ENCODE measurements at places on chromosomes 1 and 21. TPM values are rescaled to one million over a fixed set of nuclear protein-coding genes. Genes with fewer than 3 reads are reported as not detected.
A peak's percentile ranks its signal among the peaks of the same experiment; 100 is the strongest.

DNA sequence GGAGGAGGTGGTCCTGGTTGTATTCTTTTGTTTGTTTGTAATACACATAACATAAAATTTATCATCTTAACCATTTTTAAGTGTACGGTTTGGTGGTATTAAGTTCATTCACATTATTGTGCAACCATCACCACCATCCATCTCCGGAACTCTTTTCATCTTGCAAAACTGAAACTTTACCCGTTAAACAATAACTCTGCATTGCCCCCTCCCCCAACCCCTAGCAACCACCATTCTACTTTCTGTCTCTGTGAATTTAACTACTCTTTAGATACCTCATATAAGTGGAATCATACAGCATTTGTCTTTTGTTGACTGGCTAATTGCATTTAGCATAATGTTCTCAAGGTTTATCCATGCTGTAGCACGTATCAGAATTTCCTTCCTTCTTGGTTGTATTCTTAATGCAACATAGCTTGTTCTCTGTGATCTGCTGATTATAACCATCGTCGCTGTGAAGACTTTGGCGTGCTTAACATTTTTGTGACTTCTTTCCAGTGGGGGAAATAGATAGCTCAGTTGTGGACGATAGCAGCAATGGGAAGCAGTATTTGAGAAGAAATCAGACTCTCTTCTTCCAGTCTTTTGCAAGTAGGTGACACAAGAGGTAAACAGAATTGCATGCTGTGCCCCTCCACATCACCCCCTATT is 117.5 kb upstream of the HOOK1 start:
- peak; percentile 36 for DNase-seq
- H3K4me1 ChIP-seq: peaks cover 6% of the 10 kb centered on the region
- no peaks in the 10 kb centered on the region for H3K36me3 ChIP-seq
- peak overlapping the region; percentile 44 for H3K4me3 ChIP-seq

- H3K27ac ChIP-seq: no peak overlapping the region
- DNase-seq: no peak
- peaks cover 16% of the 10 kb centered on the region for H3K4me1 ChIP-seq
- no peaks in the 10 kb centered on the region for H3K36me3 ChIP-seq
- no peaks in the 10 kb centered on the region for H3K27me3 ChIP-seq
- no peak overlapping the region for H3K4me3 ChIP-seq
Observed at GRCh38 chr1:211697356-211697755, 21.9 kb upstream of the NEK2 start.

DNA sequence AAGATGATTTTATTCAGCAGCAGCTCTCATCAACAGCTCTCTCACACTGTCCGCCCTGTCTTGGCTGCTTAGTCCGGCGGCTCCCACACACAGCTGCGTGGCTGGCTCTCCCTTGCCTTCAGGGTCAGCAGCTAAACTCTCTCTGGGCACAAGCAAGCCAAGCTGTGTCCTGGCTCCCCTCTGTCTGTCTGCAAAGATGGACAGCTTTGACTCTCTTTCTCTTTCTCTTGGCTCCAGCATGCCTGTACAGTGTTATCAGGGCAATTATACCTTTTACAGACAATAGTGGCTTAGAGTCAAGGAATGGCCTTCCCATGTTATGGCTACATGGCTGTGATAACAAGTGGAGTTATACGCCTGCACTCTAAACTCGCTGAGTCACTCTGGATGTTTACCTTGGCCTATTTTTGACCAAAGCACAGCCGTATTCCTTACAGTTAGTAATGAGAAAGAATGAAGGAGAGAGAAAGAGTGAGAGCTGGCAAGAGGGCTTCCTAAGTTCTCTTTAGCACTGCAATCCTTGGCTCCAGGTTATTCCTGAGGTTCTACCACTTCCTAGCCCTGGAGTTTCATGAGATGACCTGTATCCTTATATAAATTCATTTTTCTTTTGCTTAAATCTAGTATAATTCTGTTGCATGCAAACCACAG is 59.9 kb upstream of the ZSWIM5 start:
- H3K27me3 ChIP-seq: no peaks in the 10 kb centered on the region
- no peak overlapping the region for H3K4me3 ChIP-seq
- no peak for DNase-seq
- no peaks in the 10 kb centered on the region for H3K36me3 ChIP-seq

TTC34 gene
- total RNA-seq: 1.6 TPM

RHEX gene
- total RNA-seq: 1.1 TPM

- H3K27me3 ChIP-seq: peaks cover 5% of the 10 kb centered on the region
- H3K4me1 ChIP-seq: no peaks in the 10 kb centered on the region
- H3K36me3 ChIP-seq: no peaks in the 10 kb centered on the region
- DNase-seq: no peak
- no peak overlapping the region for H3K27ac ChIP-seq
Observed at GRCh38 chr1:54986533-54986932, 6.1 kb downstream of the TMEM61 start.

- peak; percentile 55 for DNase-seq
- H3K36me3 ChIP-seq: no peaks in the 10 kb centered on the region
- H3K4me3 ChIP-seq: peak overlapping the region; percentile 46
- H3K4me1 ChIP-seq: peaks cover 47% of the 10 kb centered on the region
- H3K27me3 ChIP-seq: no peaks in the 10 kb centered on the region
- peak overlapping the region; percentile 73 for H3K27ac ChIP-seq
Observed at GRCh38 chr1:154747740-154748404, 122.2 kb downstream of the KCNN3 start.

OPRD1 gene
- not detected for total RNA-seq

DNA sequence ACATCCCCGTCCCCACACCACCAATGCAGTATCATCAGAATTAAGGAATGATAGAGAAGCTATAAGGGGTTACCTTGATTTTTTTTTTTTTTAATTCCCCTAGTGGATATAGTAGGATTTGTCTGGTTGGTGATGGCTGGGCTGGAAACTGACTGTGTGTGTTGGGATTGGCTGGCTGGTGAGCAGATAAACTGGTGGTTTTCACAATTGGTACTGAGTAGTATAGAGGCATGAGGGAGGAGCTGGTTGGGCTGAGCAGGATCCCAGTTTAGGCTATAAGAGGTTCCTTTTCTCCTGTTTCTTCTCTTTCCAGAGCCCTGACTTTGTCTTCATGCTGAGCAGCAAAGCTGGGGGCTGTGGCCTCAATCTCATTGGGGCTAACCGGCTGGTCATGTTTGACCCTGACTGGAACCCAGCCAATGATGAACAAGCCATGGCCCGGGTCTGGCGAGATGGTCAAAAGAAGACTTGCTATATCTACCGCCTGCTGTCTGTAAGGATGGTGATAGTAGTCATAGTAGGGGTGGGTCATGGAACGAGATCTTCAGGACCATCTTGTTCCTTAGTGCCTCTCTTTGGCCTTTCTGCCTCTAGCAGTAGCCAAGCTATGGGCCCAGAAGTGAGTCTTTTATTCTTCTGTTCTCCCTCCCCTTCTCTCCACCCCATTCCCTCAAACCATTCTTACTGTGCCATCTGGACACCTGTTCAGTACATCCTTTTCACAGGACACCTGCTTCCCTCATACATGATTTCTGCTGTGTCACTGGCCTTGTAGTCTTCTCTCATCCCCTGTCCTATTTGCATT is 26.9 kb downstream of the RAD54L start:
- H3K27ac ChIP-seq: no peak overlapping the region
- no peak for DNase-seq
- no peaks in the 10 kb centered on the region for H3K4me1 ChIP-seq
- no peaks in the 10 kb centered on the region for H3K36me3 ChIP-seq

PSMG1 gene
- 68.6 TPM for total RNA-seq

DNA sequence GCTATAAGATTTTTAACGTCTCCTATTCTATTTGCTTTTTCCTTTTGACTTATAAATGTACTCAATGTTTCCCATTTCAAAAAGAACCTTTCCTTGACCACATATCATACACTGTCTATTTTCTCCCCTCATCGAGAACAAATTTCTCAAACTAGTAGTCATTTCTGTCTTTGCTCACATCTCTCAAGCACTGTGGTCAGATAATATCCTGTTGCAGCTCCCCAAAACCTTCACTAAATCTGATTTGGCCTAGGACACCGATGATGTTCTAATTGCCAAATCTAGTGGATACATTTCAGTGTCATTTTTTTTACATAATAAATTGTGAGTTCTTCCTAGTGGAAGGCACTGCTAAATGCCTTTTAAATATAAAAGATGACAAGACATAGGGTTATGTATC is 19.4 kb downstream of the CXADR start:
- H3K27me3 ChIP-seq: no peaks in the 10 kb centered on the region
- no peak overlapping the region for H3K4me3 ChIP-seq
- no peak for DNase-seq
- no peaks in the 10 kb centered on the region for H3K36me3 ChIP-seq
- H3K27ac ChIP-seq: no peak overlapping the region

GRCh38 chr21:38263493-38263892 is 6.7 kb downstream of the KCNJ15 start:
- H3K27me3 ChIP-seq: no peaks in the 10 kb centered on the region
- H3K36me3 ChIP-seq: no peaks in the 10 kb centered on the region
- no peak overlapping the region for H3K27ac ChIP-seq
- DNase-seq: no peak
- H3K4me1 ChIP-seq: no peaks in the 10 kb centered on the region
